AG08396 (cell line): ENCODE measurements at places on chromosomes 16 and 17.

DNA sequence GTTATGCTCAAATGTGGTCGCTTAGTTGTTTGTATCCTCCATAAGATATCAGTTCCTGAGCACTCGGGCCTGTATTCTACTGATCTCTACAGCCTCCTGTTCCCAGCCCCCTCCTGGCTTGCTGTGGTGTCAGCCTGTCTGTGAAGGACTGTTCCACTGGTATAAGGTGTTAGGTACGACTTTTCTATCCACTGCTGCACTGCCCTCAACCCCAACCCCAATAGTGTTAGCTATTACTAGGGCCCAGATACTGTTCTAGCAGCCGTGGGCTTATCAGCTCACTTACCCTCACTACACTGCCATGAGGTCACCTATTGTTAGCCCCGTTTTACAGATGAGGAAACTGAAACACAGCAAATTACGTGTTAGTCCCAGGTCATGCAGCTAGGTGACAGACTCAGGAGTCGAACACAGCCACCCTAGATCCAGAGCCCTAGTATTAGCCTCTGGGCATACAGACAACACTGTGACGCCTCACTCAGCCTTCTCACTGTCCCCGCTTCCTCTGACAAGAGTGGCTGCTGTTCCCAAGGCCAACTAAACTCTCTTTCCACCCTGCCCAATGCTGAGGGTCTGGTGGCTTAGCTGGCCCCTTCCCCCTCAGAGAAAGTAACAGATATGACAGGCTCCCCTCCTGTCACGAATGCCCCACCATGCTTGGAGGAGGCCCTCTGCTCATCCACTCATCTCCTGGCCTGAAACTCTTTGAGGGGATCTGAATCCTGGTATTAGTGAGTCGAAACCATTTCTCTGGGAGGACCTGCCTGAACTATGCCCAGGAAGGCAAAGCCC lies 25.6 kb upstream of the ZNF652 start:
- no peak for DNase-seq

DNA sequence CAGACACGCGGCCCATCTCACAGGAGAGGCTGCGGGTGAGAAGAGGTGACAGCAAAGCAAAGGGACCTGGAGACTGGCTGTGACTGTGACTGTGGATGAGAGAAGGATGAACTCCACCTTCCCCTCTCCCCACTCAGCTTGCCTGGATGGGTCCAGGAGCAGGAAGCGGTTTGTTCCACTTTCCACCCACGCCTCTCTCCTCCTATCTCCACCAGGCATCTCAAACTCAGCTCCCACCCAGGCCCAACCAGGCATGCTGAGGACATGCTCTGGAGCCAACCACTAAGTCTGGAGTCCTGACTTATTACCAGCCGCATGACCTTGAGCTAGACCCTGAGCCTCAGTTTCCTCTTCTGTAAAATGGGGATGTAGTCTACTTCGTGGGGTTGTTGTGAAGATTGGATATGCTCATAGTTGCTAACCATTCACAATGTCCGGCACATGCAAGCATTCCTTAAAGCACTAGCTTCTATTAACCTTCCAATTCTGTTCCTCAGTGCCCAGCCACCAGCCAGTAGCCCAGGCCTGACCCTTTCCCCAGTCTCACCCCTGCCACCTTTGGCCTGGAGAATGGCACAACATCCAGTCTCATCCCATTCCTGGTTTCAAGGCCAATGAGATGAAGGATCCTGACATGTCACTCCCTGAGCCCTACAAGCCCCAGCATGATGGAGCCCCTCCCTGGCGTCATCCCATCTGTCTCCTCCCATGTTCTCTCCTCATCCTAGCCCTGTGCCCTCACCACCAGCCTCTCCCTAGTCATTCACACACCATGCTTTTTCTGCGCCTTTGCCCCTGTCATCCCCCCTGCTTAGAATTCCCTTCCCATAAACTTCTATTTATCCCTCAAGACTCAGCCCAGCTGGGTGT lies 2.3 kb downstream of the GAS2L2 start:
- no peak for DNase-seq

- no peak for DNase-seq
Observed at GRCh38 chr16:29883987-29884386, 15.4 kb downstream of the SEZ6L2 start.

- no peak for DNase-seq
Observed at GRCh38 chr17:49338883-49339282, 23.2 kb downstream of the ZNF652 start.
